ENCODE measurements at places on chromosomes 1 and 21.

DNA sequence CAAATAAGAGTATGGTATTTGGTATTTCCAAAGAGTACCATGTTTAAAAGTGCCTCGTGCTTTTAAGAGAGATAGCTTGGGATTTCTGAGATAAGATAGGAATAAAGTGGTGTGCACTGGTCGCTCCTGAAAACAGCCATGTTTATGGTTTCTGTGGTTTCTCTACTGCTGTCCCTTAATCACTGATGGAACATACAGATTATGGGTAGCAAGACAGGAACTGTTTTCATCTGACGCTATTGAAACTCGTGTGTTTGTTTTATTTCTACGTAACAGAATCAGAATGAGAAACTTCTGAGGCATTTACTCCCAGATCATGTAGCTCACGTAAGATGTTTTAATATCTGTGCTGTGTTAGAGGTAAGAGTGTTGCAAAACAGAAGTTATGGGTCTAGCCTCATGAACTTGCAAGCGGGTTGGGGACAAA lies 126.0 kb downstream of the KIAA0319L start:
- DNase-seq = no peak

DNA sequence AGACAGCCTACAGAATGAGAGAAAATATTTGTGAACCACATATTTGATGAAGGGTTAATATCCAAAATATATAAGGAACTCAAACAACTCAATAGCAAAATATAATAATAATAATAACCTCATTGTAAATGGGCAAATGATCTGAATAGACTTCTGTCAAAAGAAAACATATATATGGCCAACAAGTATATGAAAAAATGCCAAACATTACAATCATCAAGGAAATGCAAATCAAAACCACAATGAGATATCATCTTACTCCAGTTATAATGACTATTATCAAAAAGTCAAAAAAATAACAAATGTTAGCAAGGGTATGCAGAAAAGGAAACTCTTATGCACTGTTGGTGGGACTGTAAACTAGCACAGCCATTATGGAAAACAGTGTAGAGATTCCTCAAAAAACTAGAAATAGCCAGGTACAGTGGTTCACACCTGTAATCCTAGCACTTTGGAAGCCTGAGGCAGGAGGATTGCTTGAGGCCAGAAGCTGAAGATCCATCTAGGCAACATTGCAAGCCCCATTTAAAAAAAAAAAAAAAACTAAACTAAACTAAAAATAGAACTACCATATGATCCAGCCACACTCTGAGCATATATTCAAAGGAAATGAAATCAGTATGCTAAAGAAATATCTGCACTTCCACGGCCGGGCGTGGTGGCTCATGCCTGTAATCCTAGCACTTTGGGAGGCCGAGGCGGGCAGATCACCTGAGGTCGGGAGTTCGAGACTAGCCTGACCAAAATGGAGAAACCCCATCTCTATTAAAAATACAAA lies 17.3 kb upstream of the TRIM67 start:
- DNase-seq = no peak

DNA sequence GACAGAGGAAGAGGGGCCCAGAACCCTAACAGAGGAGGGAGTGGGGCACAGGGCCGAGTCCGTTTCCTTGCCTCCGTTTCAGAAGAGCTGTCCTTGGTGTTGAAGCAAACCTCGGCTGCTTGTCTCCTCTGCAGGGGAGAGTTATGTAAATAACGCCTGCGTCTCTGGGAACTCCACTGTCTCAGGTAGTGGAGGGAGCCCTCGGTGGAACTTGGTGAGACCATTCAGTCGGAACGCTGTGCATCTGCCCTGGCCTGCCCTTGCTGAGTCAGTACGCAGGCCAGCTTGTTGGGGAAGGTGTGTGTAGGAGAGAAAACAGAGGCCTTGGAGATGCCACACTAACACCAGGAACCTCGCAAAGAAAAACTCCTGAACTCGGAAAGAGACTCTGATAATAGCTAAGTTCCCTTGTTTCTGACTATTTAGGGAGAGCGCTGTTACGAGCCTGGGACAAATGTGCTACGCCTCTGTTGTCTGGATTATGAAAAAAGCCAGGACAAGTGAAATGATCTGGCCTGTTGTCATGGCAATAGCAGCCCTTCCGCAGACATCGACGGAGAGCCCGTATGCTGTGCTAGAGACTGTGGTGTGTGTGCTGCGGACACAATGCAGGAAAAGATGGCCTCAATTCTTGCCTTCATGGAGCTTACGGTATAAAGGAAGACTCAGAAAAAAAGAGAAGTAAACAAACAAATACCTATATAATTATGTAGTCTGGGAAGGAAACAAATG lies 94.6 kb upstream of the AKT3 start:
- DNase-seq = no peak

DNA sequence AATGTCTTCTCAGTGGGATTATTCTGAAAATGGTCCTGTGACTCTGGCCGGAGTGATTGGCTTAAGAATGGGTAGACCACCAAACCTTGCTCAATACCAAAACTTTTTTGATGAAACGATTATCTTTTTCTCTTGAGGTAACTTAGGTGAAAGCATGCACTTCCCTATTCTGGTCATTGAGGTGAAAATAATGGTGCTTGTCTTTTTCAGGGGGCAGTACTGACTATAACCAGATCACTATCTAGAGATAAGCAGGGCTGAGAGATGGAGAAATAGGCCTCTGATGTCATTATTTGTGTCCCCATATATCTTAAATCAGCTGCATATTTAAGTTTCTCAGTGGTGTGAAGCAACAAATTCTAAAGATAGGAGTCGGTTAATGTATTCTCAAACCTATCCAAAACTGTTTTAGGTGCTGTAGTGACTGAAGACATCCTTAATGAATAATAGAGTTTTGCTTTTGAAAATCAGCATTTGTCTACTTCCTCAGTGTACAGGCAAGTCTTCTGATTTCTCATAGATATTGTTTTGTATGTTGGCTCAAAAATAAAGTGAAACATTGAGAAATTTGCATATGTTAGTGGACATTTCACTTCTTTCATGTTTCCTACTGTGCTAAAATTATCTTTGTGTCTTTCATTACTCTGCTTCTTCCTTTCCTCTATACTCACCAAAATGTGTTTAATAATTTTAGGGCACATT lies 735.3 kb upstream of the ADGRL4 start:
- no peak for DNase-seq

DNA sequence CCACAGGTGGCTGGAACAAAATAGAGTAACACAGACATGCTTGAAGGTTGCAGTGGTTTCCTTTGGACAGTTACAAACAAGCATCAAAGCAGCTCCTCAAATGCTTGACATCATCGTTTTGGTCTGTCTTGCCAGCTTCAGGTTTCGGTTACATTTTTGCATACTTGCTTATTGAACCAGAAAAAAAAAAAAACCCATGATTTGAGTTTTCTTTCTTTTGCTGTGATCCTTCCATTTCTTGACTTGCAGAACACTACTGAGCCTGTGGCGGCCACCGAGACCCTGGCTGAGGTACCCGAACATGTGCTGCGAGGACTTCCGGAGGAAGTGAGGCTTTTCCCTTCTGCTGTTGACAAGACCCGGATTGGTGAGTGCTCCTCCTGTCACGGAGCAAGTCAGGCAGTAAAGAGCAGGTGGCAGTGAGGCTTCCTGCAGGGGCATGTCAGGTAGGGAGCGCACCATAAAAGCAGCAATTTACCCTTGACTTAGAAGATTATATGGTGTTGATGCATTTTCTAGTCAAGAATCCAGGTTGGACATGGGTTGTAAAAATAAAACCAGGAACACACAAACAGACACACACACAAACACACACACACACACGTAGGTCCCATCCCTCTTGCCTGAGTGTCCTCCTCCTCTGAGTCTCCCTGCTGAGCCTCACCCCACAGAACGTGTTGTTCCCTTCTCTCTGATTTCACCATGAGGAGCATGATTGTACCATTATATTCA lies 30.9 kb downstream of the PRDM2 start:
- peak; percentile 27 for DNase-seq

- no peak for DNase-seq
Observed at GRCh38 chr1:153849487-153850185, 73.1 kb downstream of the GATAD2B start.

DNA sequence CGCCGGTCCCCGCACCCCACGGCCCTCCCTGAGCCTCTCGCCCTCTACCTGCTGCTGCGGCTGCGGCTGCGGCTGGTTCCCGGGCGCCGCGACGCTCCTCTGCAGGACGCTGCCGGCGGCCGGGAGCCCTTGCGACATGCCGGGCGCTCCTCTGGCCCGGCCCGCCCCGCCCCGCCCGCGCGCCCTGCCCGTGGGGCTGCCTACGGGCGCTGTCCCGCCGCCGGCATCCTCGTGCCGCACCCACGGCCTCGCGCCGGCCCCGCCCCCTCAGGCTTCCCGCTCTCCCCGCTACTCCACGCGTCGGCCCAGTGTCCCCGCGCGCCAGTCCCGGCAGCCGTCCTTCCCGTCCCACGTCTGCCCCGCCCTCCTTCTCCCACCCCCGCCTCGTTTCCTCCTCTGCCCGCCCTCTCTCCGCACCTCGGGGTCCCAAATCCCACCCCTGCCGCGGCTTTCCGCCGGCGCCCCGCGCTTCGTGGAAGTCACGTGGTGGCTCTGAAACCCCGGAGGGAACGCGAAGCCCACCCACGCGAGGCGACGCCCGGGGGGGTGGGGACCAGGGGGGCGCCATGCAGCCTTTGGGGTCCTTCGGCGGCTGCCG lies at the start of gene BATF3:
BATF3 (minus strand) TSS at position 216 of the 598 bp plus-strand sequence; CDS start at position 138, 78 bp downstream.
- DNase-seq = peak; percentile 73
